ENCODE measurements at places on chromosomes 7 and 10.

GRCh38 chr7:44796034-44796503 lies 412 bp upstream of the PPIA start:
- H3K36me3 ChIP-seq, result peaks cover 28% of the 10 kb centered on the region
- peak overlapping the region; percentile 99 for H3K4me3 ChIP-seq
- H3K27me3 ChIP-seq, result no peaks in the 10 kb centered on the region

DNA sequence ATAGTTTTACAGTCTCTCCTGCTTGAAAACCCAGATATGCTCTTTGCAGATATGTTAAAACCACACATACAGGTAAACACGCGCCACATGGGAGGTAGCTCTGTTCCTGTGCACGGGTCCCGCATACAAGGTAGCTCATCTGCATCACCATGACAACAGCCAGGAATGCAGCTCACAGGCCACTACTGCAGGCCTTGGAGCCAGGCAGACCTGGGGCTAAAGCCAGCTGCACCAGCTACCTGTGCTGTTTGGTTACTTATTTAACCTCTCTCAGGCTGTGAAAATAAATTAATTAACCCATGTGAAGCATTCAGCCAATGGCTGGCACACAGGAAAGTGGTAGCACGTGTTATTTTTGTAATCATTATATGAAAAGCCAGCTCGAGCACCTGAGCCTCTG lies 428.3 kb downstream of the TNS3 start:
- no peak overlapping the region for H3K4me3 ChIP-seq
- peak overlapping the region; percentile 57 for H3K27ac ChIP-seq
- peaks cover 20% of the 10 kb centered on the region for H3K4me1 ChIP-seq

GRCh38 chr10:93854975-93855374 lies 38.8 kb upstream of the SLC35G1 start:
- DNase-seq, result no peak
- no peak overlapping the region for H3K4me3 ChIP-seq
- peaks cover 5% of the 10 kb centered on the region for H3K36me3 ChIP-seq
- no peak overlapping the region for H3K27ac ChIP-seq

DNA sequence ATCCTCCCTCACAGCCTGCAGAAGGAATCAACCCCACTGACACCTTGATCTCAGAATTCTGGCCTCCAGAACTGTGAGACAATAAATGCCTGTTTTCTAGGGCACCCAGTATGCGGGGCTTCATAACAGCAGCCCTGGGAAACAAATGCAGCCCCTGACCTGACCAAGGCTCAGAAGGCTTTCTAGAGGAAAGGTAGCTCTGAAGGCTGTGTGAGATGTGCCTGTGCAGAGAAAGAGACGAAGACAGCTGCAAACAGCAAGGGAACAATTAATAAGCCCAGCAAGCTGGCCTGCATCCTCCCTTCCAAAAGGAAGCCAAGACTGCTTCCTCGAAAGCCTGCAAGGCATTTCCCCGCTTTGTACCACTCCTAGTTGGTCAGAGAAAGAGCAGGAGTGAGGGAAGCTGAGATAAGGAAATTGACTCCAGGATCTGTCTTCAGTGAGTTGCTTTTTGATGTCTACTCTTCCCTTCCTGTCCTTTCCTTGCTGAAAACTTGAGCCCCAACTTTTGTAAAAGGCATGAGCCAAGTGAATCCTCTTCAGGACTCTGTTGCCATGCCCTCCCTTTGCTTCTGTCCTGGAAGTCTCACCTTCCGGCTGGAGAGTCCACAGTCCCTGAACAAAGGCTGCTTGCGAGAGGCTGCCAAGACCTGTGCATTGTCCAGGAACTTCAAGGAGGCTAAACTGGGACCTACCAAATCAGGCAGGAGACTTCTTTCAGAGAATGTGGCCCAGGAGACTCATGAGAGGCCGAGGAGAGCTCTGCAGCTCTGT lies 71.2 kb upstream of the ARID5B start:
- peaks cover 4% of the 10 kb centered on the region for H3K4me1 ChIP-seq
- no peaks in the 10 kb centered on the region for H3K27me3 ChIP-seq
- no peaks in the 10 kb centered on the region for H3K36me3 ChIP-seq

DNA sequence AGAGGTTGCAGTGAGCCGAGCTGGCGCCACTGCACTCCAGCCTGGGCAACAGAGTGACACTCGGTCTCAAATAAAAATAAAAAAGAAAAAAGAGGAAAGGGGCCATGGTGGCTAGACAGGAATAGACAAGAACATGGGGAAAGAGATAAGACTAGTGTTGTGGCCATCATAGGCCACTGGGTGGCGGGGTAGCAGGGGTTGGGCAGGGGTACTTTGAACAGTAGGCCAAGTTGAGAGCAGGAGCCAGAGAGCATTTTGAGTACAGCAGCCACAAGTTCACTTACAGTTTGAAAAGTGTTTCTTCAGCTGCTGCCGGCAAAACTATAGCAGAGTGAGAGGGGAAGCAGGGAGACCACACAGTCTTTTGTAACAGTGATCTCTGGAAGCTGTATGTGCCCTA lies 656.0 kb downstream of the CNTNAP2 start:
- no peak overlapping the region for H3K27ac ChIP-seq
- DNase-seq, result no peak
- no peaks in the 10 kb centered on the region for H3K36me3 ChIP-seq
- H3K4me1 ChIP-seq, result no peaks in the 10 kb centered on the region
- H3K4me3 ChIP-seq, result no peak overlapping the region

GRCh38 chr10:86057708-86058107 lies 308.9 kb downstream of the GRID1 start:
- DNase-seq, result no peak
- no peak overlapping the region for H3K4me3 ChIP-seq
- H3K27me3 ChIP-seq, result peaks cover 20% of the 10 kb centered on the region
- H3K4me1 ChIP-seq, result no peaks in the 10 kb centered on the region

- no peak overlapping the region for H3K27ac ChIP-seq
- no peak overlapping the region for H3K4me3 ChIP-seq
- no peaks in the 10 kb centered on the region for H3K36me3 ChIP-seq
- no peaks in the 10 kb centered on the region for H3K4me1 ChIP-seq
- DNase-seq, result no peak
- no peaks in the 10 kb centered on the region for H3K27me3 ChIP-seq
Measured at GRCh38 chr10:89090756-89091445, 100.3 kb downstream of the FAS start.

- H3K27me3 ChIP-seq, result peaks cover 2% of the 10 kb centered on the region
- peaks cover 43% of the 10 kb centered on the region for H3K4me1 ChIP-seq
- no peak overlapping the region for H3K4me3 ChIP-seq
- H3K36me3 ChIP-seq, result no peaks in the 10 kb centered on the region
Measured at GRCh38 chr10:114347791-114348190, 56.5 kb downstream of the AFAP1L2 start.

DNA sequence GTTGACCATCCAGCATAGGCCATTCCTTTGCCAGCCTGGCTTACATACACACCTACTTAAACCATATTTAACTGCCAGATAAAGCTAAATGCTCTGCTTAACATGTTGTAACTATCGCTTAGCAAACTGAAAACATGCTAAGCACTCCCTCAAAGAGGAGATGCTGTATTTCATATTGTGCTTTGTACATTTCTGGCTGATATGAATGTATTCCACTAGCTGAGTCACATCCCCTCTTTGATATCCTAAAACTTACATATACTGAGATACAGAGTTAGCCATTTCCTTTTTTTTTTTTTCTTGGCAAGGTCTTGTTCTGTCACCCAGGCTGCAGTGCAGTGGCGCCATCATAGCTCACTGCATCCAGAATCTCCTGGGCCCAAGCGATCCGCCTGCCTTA lies 99.4 kb downstream of the TPST1 start:
- no peak overlapping the region for H3K4me3 ChIP-seq
- peaks cover 6% of the 10 kb centered on the region for H3K36me3 ChIP-seq
- H3K4me1 ChIP-seq, result peaks cover 32% of the 10 kb centered on the region
- no peak overlapping the region for H3K27ac ChIP-seq

- H3K27ac ChIP-seq, result no peak overlapping the region
- H3K4me1 ChIP-seq, result no peaks in the 10 kb centered on the region
- no peaks in the 10 kb centered on the region for H3K36me3 ChIP-seq
- no peak overlapping the region for H3K4me3 ChIP-seq
- no peak for DNase-seq
Measured at GRCh38 chr7:8365499-8366110, 67.8 kb upstream of the NXPH1 start.

GRCh38 chr7:134768243-134768642 lies 11.2 kb upstream of the CALD1 start:
- no peak overlapping the region for H3K4me3 ChIP-seq
- no peak for DNase-seq
- H3K27ac ChIP-seq, result no peak overlapping the region
- H3K4me1 ChIP-seq, result peaks cover 23% of the 10 kb centered on the region

GRCh38 chr10:11177926-11178471 lies 160.3 kb downstream of the CELF2 start:
- H3K27ac ChIP-seq, result no peak overlapping the region
- peaks cover 5% of the 10 kb centered on the region for H3K36me3 ChIP-seq
- no peak overlapping the region for H3K4me3 ChIP-seq
- H3K4me1 ChIP-seq, result peaks cover 5% of the 10 kb centered on the region

- no peaks in the 10 kb centered on the region for H3K36me3 ChIP-seq
- DNase-seq, result no peak
- H3K27ac ChIP-seq, result no peak overlapping the region
- peak overlapping the region; percentile 99 for H3K4me3 ChIP-seq
- no peaks in the 10 kb centered on the region for H3K4me1 ChIP-seq
- peaks cover 20% of the 10 kb centered on the region for H3K27me3 ChIP-seq
Measured at GRCh38 chr10:73357166-73357565, 1.5 kb downstream of the CFAP70 start.

GRCh38 chr10:29669149-29669548 lies 34.4 kb upstream of the SVIL start:
- H3K4me1 ChIP-seq, result peaks cover 26% of the 10 kb centered on the region
- H3K27ac ChIP-seq, result peak overlapping the region; percentile 83
- no peaks in the 10 kb centered on the region for H3K27me3 ChIP-seq
- peak overlapping the region; percentile 63 for H3K4me3 ChIP-seq
- no peak for DNase-seq
- peaks cover 63% of the 10 kb centered on the region for H3K36me3 ChIP-seq

- H3K36me3 ChIP-seq, result no peaks in the 10 kb centered on the region
- no peak overlapping the region for H3K4me3 ChIP-seq
- no peak for DNase-seq
- H3K27ac ChIP-seq, result no peak overlapping the region
- H3K4me1 ChIP-seq, result no peaks in the 10 kb centered on the region
Measured at GRCh38 chr7:22662036-22662435, 65.0 kb upstream of the IL6 start.

DNA sequence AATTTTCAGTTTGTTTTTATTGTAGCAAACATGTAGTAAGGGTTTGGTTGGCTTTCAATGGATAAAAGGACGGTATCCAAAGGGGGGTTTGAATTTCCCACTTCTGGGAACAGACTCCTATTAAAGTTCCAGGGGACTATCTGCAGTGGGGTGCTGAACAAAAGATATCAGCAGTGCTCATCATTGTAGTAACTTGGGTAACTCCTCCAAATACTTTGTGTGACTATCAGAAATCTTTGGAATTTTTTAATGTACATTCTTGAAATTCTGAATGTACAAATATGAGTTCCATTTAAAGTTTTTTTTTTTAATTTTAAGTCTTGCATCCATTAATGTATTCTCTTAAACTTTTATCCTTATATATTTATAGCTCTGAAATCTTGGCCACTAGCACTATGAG lies 42.1 kb downstream of the CYP51A1 start:
- H3K4me3 ChIP-seq, result no peak overlapping the region
- H3K4me1 ChIP-seq, result no peaks in the 10 kb centered on the region
- peaks cover 51% of the 10 kb centered on the region for H3K36me3 ChIP-seq
- DNase-seq, result no peak

DNA sequence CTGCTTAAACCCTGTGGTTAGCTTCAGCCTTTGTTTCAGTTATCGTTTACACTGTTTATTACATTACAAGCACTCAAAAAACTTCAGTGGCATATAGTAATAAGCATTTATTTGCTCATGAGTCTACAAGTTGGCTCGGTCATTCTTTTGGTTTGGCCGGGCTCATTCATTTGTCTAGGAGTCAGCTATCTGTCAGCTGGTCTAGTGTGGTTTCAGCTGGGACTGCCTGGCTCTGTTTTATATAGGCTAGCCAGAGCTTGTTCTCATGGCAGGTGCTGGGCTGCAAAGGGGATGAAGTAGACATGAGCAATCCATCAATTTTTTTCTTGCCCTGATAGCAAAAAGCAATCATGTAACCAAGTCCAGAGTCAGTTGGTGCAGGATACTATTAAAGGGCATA lies 103.6 kb downstream of the MKLN1 start:
- no peaks in the 10 kb centered on the region for H3K4me1 ChIP-seq
- no peak overlapping the region for H3K27ac ChIP-seq
- H3K27me3 ChIP-seq, result no peaks in the 10 kb centered on the region
- no peak overlapping the region for H3K4me3 ChIP-seq
- DNase-seq, result no peak

DNA sequence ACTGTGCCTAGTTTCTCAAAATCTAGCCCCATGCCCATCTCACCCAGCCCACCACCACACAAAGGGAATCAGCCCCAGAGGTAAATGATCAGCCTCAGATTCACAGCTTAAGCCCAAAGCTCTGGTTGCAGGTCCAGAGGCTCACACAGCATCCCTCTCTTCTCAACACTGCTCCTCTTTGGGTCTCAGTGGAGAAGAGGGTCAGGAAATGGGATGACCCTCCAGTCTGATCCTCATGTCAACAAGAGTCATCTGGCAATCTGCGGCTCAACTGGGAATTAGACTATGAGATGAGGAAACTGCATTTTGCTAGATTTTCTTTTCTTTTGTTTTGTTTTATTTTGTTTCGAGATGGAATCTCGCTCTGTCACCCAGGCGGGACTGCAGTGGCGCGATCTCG lies 126.2 kb upstream of the PDLIM1 start:
- no peak overlapping the region for H3K27ac ChIP-seq
- H3K36me3 ChIP-seq, result peaks cover 15% of the 10 kb centered on the region
- H3K27me3 ChIP-seq, result peaks cover 2% of the 10 kb centered on the region
- H3K4me1 ChIP-seq, result peaks cover 29% of the 10 kb centered on the region
- no peak overlapping the region for H3K4me3 ChIP-seq
- DNase-seq, result no peak

GRCh38 chr10:14787938-14788337 lies 13.2 kb upstream of the FAM107B start:
- H3K4me3 ChIP-seq, result no peak overlapping the region
- no peak overlapping the region for H3K27ac ChIP-seq
- H3K4me1 ChIP-seq, result no peaks in the 10 kb centered on the region
- DNase-seq, result no peak
- H3K27me3 ChIP-seq, result no peaks in the 10 kb centered on the region

DNA sequence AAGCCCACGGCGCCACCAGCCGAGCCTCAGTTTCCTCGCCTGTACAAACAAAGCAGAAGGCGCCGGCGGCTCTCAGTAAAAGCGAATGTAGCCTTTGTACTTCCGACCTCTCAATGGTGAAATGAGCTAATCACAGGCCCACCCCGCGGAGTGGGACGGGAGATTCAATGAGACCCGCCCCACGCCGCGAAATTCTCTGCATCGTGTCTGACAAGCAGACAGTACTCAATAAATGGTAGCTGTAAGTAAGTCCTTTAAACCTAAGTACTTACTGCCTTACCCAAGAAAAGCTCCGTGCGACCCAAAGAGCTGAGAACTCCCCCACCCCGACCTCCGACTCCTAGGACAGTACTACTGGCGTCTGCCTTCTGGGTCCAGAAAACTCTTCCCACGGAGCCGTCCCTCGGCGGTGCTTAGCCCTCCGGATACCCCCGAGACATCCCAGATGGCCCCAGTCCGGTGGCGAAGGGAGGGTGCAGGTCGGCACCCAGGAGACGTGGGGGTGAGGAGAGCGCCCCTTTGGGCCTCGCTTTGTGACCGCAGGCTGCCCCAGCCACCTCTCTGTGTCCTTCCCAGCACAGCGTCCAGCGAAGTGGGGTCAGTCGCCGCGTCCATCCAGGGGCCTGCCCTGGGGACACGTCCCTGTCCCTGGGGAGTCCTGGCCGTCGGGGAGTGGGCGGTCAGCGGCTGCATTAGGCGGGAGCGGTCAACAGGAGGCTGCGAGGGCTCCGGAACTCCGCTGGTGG lies 972 bp upstream of the CXCL12 start:
- H3K36me3 ChIP-seq, result no peaks in the 10 kb centered on the region
- H3K4me1 ChIP-seq, result peaks cover 13% of the 10 kb centered on the region
- peak overlapping the region; percentile 86 for H3K4me3 ChIP-seq
- H3K27me3 ChIP-seq, result peaks cover 42% of the 10 kb centered on the region
- H3K27ac ChIP-seq, result no peak overlapping the region

All from type B pancreatic cell (in vitro differentiated cells).